ENCODE measurements at places on chromosomes 1 and 21. TPM values are rescaled to one million over a fixed set of nuclear protein-coding genes. Genes with fewer than 3 reads are reported as not detected.

Gene CFHR5
- not detected for total RNA-seq

Gene SELP
- total RNA-seq, result not detected

Gene OR2T33
- not detected for total RNA-seq

Gene GOLPH3L
- 14.8 TPM for total RNA-seq

Gene SLC16A4
- total RNA-seq, result 76.7 TPM

Gene ALG6
- 43.3 TPM for total RNA-seq

Gene TRIM67
- not detected for total RNA-seq

Gene OR2T3
- total RNA-seq, result not detected

Gene TMIGD3
- total RNA-seq, result 1.1 TPM

Gene VASH2
- 0.36 TPM for total RNA-seq

Gene RGS8
- total RNA-seq, result not detected

Gene MYBPH
- not detected for total RNA-seq

Gene PPOX
- total RNA-seq, result 13.1 TPM

Gene TNFRSF14
- total RNA-seq, result 233 TPM

Gene OR10J4
- not detected for total RNA-seq

Gene FCRLA
- 78.5 TPM for total RNA-seq

Gene OR6K3
- not detected for total RNA-seq

Gene IL20
- 0.34 TPM for total RNA-seq
